PC-3 (cell line): ENCODE measurements at places on chromosomes 12 and 14. TPM values are rescaled to one million over a fixed set of nuclear protein-coding genes. Genes with fewer than 3 reads are reported as not detected.

The NKX2-1 gene
- total RNA-seq: not detected in 2 replicates

The CLEC9A gene
- total RNA-seq: not detected in 2 replicates

The AMIGO2 gene
- 19.3 and 22.2 TPM in 2 replicates for total RNA-seq

The ANKS1B gene
- total RNA-seq: 0.07 and 0.98 TPM in 2 replicates

The PMEL gene
- 0.35 and 2.0 TPM in 2 replicates for total RNA-seq

The KCNMB4 gene
- 2.6 and 3.0 TPM in 2 replicates for total RNA-seq

The DLK1 gene
- not detected in 2 replicates for total RNA-seq

The SERPINA12 gene
- not detected in 2 replicates for total RNA-seq

The FAM181A gene
- not detected in 2 replicates for total RNA-seq

The CNTN1 gene
- total RNA-seq: not detected in 2 replicates

The HHIPL1 gene
- total RNA-seq: 0.84 and 0.92 TPM in 2 replicates

GRCh38 chr12:125259178-125259867 is 194.1 kb downstream of the AACS start:
- DNase-seq: peak; percentile 33

DNA sequence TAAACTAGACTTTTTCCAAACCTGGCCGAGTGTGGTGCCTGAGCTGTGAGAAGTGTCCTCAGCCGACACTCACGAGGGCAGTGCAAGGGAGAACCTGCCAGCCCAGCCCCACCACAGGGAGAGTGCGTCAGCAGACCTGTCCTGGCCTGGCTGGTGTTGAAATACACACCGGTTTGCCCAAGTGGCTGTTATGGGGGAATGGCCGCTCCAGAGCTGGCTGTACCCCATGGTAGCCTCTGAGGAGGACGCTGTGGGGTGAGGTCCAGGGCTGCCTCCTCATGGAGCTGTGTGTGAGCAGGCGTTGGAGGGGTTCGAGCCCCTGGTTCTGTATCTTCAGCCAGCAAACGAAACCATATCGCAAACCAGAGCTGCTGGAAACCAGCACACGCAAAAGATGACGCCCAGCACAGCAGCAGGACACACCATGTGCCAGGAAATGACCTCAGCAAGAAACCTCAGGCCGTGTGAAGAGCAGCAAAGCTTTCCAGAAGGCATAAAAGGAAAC is 9.4 kb downstream of the ANKRD9 start:
- no peak for DNase-seq

- DNase-seq: no peak
Observed at GRCh38 chr12:80798281-80798680, 81.6 kb downstream of the MYF5 start.

- DNase-seq: peak; percentile 37
Observed at GRCh38 chr12:52245259-52245961, 12.4 kb downstream of the KRT7 start.

DNA sequence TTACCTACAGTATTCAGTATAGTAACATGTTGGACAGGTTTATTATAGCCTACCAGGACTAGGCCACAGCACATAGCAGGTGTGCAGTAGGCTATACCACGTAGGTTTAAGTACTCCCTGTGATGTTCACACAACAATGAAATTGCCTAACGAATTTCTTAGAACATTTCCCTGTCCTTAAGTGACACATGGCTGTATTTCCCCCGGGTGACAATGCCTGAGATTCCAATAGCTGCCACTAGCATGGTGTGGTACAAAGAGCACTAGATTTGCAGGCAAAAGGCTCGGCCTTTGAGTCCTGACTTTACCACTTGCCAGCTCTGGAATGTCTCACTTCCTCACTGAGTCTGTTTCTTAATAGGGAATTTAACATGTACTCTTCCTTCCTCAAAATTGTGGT is 19.7 kb downstream of the PTPN21 start:
- DNase-seq: no peak

DNA sequence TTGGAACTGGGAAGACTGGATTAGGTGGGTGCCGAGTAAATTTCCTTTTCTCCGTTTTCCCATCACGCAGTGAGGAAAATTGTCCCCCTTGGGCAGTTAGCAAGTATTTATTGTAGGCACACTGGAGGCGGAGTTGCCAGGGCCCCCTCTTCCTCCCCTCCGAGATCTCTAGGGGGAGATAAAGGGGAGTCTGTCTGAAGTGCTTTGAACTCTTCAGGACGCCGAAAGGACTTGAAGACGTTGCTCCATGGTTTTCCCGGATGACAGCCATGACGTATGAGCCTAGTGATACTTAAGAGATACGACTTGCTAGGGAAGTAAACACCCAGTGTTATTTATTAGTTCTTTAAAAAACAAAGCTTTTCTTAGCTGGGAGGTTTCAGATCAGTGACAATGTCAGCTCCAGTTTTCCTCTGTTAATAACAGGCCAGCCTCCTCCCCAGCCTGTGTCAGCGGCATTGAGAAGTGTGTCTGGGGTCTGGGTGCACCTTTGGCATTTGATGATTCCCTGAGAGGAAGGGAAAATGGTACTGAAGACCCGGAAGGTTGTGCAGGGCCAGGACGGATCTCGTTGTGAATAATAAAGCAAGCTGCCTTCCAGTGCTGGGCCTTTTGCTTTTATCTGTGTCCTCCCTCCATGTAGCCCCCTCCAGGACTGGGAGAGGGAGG is 78.7 kb downstream of the TSPAN9 start:
- DNase-seq: no peak

DNA sequence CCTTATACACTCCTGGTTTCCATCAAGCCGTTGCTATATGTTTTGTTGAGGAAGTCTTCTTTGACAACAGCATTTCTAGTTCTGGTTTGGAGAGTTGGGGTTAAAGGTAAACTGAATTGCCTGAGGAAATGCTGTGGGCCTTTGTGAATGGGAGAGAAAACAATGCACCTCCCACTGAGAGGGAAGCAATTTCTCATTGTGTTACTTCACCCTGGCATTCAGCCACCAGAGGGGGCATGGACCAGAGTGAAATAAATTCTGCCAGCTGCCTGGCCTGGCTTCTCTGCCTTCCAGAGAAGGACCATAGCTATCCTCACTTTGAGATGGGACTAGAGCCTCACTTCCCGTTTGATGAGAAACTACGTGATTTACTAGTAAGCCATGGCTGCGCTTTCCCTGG is 475.3 kb downstream of the EGLN3 start:
- DNase-seq: peak; percentile 77

DNA sequence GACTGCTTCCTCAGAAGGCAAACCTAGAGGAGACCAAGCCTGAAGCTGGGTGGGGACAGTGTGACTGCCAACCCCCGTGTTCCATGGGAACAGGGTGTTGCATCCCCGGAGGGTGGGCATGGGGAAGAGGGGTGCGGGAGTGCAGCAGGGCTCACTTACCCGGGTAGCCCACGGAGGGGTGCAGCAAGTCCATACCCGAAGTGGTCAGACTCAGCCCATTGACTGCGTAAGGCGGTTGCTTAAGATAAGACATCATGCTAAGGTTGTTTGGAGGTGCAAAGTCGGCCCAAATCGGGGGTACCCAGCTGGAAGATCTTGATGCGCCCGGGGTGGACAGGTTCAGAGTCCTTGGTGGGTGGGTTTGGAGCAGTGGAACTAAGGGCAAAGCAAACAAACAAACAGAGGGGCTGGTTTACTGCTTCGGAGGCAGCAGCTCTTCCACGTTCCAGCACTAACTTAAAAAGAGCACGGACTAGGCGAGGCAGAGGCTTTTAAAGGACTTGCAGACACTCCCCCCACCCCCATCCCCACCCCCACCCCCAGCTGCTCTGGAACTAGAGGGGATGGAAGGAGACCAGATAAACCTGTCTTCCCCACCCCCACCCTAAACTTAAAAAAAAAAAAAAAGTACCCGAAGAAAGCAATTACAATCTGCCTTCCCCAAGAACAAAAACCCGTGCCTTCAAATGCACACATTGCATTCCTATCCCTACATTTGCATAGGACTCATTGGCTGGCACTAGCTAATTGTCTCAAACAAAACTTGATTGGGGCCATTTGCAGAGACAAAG is 4.9 kb downstream of the OTX2 start:
- no peak for DNase-seq

- DNase-seq: peak; percentile 40
Observed at GRCh38 chr14:67440513-67440912, 28.5 kb upstream of the PLEK2 start.

- no peak for DNase-seq
Observed at GRCh38 chr14:95601650-95602049, 66.8 kb downstream of the GLRX5 start.

GRCh38 chr12:128458301-128458974 is 191.5 kb downstream of the TMEM132C start:
- DNase-seq: no peak

DNA sequence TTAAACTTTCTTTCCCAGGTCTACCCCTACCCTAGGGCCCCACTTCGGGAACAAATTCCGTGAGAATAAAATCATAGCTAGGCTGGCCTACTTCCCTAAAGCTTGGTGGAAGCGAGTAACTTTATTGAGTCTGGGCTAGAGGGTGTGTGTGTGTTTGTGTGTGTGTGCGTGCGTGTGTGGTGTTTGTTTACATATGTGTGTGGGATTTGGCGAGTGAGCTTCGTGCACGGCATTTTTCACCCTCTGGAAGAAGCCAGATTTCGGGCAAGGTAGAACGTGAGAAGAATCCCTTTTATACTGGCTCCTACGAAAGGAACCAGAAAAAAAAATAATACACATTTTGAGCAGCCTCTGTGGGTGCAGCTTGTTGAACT is 7.5 kb upstream of the LHX5 start:
- no peak for DNase-seq
